Heart right ventricle (tissue), 16 donors: ENCODE measurements at places on chromosomes 5 and 9. TPM values are rescaled to one million over a fixed set of nuclear protein-coding genes. Genes with fewer than 3 reads are reported as not detected.
A peak's percentile ranks its signal among the peaks of the same experiment; 100 is the strongest.

DNA sequence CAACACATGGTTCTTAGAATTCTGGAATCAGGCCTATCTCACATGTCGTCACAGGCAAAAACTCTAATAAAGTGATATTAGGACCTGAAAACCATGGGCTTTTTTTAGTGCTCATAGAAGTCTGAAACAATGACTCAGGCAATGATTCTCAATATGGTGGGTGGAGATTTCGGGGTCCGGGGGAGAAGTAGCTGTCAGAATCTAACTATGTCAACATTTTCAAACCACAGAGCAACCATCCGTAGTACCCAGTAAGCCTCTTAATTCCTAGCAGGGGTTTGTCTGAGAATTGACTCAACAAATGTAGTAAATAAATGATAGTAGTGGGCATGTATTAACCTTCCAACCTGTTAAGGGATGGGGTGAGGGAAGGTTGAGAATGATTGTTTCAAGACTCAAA lies 2.6 kb downstream of the AMACR start:
- H3K36me3 ChIP-seq: peaks cover 28% of the 10 kb centered on the region
- no peaks in the 10 kb centered on the region for H3K27me3 ChIP-seq
- no peak for DNase-seq

- no peak overlapping the region for H3K4me3 ChIP-seq
- no peaks in the 10 kb centered on the region for H3K36me3 ChIP-seq
- peak; percentile 55 for DNase-seq
Measured at GRCh38 chr5:156475182-156476157, 148.5 kb downstream of the SGCD start.

DNA sequence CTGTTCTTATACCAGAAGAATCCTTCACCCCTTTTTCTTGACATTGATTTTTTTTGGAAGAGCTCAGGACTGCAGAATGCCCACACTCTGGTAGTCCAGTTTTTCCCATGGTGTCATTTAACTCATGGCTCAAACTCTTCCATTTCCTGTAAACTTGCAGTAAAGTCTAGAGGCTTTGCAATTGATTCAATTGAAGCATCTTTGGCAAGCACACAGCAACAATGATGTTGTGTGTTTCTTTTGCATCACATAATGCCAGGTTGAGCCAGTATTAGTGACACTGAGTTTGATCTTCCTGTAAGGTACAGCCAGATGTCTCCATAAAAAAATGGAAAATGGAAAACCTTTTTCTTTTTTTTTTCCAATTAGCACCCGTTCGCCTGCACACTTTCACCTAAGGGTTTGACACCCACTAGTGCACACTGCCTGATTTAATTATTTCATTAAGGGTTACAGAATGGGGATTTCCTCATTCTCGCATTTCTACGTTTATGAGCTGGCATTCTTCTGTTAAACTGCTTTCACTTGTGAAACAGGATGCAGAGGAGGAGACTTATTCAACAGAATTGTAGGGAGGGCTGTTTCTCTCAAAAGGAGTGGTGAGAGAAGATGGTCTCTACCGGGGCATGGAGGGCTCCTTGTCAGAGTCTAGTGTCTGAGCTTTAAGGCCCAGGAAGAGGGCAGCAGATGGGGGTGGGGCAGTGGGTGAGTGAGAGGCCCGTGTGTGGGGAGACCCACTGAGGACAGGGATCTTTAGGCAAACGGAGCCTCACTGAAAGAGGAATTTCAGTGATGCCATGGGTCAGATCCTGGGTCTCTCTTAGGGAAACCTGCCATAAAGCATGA lies 2.2 kb upstream of the S1PR3 start:
- peaks cover 18% of the 10 kb centered on the region for H3K27me3 ChIP-seq
- DNase-seq: no peak
- H3K36me3 ChIP-seq: no peaks in the 10 kb centered on the region
- no peak overlapping the region for H3K4me3 ChIP-seq
- no peaks in the 10 kb centered on the region for H3K4me1 ChIP-seq

DNA sequence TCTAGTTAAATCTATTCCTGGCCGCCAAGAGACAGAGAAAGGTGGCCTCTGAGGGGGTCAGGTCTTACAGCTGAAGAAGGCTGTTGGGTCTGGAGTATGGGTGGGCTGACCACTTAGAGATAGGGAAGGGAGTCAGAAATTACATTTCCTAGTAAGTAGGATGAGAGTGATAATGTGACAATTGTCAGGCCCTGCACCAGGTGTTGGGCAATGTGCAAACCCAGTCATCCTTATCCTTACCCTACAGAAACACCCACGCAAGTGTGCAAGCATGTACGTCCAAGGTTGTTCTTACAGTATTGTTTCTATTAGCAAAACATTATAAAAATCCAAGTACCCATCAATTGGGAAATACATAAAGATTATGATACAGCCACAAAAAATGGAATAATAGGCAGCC lies 9.5 kb downstream of the SPAAR start:
- no peak for DNase-seq
- H3K4me3 ChIP-seq: no peak overlapping the region
- no peaks in the 10 kb centered on the region for H3K27me3 ChIP-seq
- H3K27ac ChIP-seq: peak overlapping the region; percentile 85
- peaks cover 50% of the 10 kb centered on the region for H3K4me1 ChIP-seq
- no peaks in the 10 kb centered on the region for H3K36me3 ChIP-seq

CCIN gene
- not detected for total RNA-seq

CSF1R gene
- 11.2 TPM for total RNA-seq

ITK gene
- 0.32 TPM for total RNA-seq
